ENCODE measurements at places on chromosomes 11 and 22.

DNA sequence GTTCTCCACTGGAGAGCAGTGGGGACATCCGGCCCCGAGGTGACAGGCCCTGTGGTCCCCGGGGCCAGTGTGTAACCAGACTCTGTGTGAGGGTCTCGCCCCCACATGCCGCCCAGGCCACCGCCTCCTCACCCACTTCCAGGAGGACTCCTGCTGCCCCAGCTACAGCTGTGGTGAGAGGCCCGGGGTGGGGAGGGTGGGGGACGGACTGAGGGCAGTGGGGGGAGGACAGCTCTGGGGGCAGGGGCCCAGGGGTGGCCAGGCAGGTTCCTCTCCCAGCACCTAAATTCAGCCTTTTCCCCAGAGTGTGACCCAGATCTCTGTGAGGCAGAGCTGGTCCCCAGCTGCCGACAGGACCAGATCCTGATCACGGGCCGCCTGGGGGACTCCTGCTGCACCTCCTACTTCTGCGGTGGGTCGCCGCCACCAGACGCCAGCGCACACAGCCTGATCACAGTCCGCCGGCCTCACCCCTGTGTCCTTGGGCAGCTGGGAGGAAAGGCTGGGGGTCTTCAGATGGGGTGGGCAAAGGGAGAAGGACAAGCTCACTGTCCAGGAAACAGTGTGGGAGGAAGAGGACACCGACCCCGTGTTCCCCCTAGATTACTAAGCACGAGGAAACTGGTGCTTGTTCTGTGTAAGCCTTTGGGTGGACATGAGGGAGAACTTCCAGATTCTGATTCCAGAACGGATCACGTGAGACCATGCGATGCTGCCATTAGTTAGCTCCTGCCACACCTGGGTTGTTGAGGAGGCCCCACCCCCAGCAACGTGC lies 84.4 kb upstream of the MYOD1 start:
- DNase-seq: no peak

DNA sequence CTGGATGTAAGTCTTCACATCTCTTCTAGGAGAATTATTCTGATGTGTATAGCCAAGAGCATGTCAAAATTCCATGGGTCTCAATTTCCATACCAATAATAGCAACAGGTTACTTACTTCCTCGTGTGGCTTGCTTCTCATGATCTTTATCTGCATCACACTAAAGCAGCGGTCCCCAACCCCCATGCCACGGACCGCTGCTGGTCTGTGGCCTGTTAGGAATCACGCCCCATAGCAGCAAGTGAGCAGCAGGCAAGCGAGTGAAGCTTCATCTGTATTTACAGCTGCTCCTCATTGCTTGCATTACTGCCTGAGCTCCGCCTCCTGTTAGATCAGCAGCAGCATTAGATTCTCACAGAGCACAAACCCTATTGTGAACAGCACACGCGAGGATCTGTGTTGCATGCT lies 28.9 kb upstream of the SLC25A1 start:
- DNase-seq: no peak

DNA sequence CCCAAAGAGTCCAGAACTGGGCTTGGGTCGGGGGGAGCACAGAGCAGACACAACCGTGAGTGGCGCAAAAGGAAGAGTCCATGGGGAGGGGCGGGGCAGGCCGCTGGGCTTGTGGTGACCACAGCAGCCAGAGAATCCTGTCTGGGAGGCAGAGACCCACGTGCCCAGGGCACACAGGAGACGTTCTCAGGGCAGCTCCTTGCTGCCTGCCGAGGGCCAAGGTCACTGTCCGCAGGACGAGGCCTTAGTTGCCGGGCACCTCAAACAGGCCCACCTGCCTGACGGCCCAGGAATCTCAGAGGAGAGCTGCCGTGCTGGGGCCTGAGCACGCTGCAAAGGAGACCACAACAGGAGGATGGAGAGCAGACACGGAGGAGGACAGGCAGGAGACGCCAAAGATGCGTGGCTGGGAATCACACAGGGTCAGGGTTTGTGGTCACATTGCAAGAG lies 87.8 kb downstream of the MYEOV start:
- no peak for DNase-seq

- no peak for DNase-seq
Measured at GRCh38 chr11:93737904-93738612, 3.2 kb downstream of the TAF1D start.

GRCh38 chr22:43882122-43882767 lies 9.6 kb downstream of the PNPLA5 start:
- DNase-seq: no peak

- DNase-seq: no peak
Measured at GRCh38 chr22:44876921-44877320, 124.5 kb downstream of the ARHGAP8 start.

DNA sequence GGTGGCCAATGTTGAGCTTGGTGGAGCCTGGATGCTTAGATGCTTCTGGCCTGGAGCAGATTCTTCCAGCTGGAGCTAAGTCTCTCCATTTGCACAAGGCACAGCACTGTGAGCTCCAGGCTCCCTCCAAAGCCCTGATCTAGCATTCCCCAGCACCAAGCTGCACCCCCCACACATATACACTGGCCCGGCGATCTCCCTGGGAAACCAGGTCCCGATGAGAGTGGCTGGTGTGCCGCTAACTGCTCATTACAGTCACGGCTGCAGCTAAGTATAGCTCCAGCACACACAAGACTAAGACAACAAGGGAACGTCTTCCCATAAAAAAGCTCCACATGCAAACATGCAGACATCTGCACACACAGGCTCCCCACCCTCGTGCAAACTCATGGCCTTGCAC lies 17.6 kb downstream of the KCNC1 start:
- DNase-seq: no peak

GRCh38 chr11:17801166-17801565 lies 66.6 kb downstream of the KCNC1 start:
- no peak for DNase-seq

- peak; percentile 56 for DNase-seq
Measured at GRCh38 chr22:24424001-24424900, 3.1 kb upstream of the ADORA2A start.
